T-helper 2 cell treated with Interferon-gamma antibody and Interleukin-4, amounts not matched to agents 5 μg/mL and 100 μg/mL, for 36 hours (primary cell): ENCODE measurements at places on chromosomes 7 and 10.

- no peak for DNase-seq
These were observed 75.2 kb downstream of the PARD3 start for GRCh38 chr10:34739915-34740314.

GRCh38 chr10:122515022-122515424, 45.5 kb upstream of the DMBT1 start:
- no peak for DNase-seq

GRCh38 chr10:28604567-28605536, 71.9 kb downstream of the WAC start:
- DNase-seq = no peak

DNA sequence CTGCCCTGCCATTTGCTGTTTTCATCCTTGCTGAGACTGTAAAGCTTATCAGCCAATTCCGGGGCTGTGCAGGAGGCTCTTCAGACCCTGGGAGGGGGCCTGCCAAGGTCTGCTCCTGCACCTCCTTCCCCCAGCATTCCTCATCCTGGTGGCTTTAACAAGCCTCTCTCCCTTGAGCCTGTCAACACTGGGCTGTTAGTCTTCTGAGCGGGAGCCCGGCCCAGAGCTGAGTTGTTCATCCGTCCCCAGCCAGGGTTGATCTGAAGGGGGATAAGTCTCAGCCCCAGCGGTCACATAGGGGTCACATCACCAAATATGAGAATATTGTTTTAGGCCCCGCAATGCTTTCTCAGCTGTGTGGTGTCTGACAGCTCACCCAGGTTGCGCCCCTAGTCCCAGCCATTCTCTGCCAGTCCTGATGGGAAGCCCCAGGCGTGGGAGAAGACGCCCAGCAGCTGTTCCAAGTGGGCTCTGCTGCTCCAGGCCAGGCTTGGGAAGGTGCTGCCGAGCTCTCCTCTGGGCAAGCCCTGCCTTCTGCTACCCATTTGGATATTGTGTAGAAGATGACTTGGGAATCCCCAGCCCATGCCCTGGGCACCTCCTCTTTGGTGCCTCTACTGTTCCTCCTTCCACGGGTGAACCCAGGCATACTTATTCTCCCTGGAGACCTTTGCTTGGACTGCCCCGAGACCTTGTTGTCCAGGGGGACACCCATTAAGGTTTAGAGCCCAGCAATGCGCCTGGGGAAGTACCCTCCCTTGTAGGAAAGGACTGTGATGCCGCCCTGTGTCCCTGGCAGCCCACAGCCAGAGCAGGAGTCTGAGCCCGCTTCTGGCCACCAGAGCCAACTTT, 23.5 kb upstream of the TRIM8 start:
- no peak for DNase-seq

DNA sequence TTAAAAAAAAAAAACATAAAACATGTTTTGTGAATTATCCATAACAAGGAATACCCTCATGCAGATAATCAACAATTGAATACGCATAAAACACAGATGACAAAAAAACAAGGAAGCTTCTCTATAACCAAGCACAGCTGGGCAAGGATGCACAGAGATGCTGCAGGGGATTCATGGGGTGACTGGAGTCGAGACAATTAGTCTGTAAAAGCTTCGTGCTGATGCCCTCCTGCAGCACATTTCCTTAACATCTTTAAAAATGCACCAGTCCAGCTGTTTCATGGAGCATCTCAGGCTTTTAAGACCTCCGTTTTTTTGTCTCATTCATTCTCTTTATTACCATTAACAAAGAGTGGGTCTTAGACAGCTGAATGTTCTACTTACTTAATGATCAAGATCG, 794.0 kb upstream of the C7orf33 start:
- DNase-seq = no peak

DNA sequence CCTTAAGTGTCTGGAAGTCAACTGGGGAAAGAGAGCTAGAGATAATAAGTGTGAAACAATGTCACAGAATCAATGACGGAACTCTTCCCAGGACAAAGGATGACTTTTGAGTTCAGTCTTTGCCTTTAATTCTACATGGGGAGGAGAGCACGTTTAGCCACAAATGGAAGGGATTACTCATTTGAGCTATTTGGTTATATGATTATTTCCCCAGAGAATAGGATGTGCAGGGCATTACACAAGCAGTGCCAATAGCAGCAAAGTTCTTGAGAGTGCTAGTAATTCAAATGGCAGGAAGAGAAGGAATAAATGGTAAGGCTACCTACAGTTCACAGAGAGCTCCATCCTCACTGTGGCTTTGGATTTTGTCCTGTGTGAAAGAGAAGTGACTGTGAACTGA, 6.0 kb downstream of the EGFR start:
- DNase-seq = no peak

DNA sequence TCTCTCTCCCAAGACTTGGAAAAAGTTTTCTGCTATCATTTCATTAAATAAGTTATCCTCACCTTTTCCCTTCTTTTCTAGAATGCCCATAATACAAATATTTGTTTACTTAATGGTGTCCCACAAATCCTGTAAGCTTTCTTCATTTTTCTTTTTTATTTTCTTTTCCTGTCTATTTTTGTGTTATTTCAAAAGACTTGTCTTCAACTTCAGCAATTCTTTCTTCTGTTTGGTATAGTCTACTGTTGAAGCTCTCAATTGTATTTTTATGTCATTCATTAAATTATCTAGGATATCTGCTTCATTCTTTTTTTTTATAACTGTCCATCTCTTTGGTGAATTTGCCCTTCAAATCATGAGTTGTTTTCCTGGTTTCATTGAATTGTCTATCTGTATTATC, 25.1 kb upstream of the PLA2G12B start:
- DNase-seq = no peak

DNA sequence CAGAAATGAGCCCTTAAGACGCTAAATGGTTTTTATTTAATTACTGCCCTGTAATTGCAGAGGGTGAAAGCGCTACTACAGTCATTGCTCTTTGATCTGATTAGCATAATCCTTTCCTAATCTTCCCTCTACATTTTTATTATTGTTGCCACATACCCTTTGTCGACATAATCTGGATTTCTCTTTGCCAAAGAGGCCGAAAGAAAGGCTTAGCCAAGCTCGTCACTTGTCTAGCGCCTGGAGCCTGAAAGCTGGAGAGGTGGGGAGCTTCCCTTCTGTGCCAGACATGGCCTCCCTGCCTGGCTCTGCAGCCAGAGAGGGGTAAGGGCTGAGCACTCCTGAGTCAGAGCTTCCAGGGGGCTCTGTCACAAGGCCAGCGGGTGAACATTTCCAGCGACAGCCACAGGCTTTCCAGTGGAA, 145.9 kb downstream of the PRKAG2 start:
- DNase-seq = no peak

DNA sequence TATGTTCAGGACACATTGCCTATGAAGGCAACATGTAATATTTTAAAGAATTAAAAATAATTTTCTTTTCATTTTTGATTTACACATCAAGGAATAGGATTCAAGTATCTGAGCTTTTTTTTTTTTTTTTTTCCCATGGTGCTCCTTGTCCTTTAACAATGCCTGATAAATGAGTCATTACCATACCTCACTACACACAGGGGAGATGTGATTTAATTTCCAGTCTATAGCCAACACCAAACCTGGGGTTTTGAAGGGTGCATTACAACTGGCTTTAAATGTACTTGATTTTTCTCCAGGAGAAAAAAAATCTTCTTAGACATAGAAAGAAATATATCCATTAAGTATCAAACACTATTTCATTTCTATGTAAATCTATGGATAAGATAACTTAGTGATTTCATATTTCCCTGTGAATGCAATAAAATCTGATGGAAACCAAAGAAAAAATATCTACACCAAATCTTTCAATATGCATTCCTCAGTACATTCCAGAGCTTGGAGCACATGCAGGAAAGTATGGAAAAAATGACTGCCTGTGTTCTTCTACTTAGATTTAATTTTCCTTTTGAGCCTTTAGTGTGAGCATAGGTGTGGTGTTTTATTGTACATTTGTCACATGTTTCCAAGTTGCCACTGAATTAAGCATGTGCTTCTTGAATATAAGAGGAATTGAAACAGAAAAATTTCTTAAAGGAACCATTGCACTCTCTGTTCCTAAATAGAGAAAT, 204.8 kb upstream of the MEOX2 start:
- no peak for DNase-seq

- DNase-seq = no peak
These were observed 139.3 kb upstream of the CDK13 start for GRCh38 chr7:39810710-39811109.

GRCh38 chr10:11706895-11707567, 35.2 kb upstream of the ECHDC3 start:
- no peak for DNase-seq

GRCh38 chr7:73734619-73735527, 3.7 kb downstream of the ABHD11 start:
- peak; percentile 77 for DNase-seq

DNA sequence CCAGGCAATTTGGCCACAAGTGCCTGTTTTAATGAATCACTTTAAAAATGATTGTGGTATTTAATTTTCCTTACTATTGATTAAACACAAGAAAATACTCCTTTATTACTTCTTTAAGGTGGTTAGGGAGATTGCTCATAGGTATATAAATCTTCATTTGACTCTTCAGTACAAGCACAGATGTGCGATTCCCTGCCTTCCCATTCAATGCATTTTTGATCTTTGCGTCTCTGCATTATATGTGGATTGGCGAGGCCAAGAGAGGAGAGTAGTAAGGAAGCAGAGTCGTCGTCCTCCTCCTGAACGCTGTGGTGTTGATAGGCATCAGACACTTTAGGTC, 683.7 kb downstream of the LRMDA start:
- no peak for DNase-seq

GRCh38 chr7:109844362-109844761, 1246.6 kb upstream of the LRRN3 start:
- DNase-seq = no peak

GRCh38 chr7:45159296-45159695, 1.7 kb downstream of the RAMP3 start:
- no peak for DNase-seq

- no peak for DNase-seq
These were observed 184.8 kb downstream of the SEMA3A start for GRCh38 chr7:84009782-84010181.

- no peak for DNase-seq
These were observed 32.0 kb downstream of the NRAP start for GRCh38 chr10:113631684-113632367.

DNA sequence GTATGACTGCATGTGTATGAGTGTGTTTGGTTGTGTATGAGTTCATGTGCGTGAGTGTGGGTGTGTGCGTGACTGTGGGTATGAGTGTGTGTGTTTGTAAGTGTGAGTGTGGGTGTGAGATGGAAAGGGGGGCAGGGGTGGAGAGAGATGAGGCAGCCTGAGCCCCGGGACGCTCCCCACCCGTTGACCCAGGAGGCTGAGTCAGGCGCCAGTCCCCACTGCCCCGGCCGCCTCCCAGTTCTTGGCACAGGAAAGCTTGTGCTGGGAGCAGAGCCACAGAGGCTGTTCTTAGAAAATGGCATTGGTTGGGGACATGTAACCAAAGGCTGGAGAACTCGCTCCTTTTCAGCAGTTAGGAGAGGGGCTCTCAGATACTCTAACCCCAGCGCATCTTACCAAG, 27.8 kb upstream of the NUB1 start:
- no peak for DNase-seq

- no peak for DNase-seq
These were observed 845.7 kb upstream of the POT1 start for GRCh38 chr7:125775317-125775716.

DNA sequence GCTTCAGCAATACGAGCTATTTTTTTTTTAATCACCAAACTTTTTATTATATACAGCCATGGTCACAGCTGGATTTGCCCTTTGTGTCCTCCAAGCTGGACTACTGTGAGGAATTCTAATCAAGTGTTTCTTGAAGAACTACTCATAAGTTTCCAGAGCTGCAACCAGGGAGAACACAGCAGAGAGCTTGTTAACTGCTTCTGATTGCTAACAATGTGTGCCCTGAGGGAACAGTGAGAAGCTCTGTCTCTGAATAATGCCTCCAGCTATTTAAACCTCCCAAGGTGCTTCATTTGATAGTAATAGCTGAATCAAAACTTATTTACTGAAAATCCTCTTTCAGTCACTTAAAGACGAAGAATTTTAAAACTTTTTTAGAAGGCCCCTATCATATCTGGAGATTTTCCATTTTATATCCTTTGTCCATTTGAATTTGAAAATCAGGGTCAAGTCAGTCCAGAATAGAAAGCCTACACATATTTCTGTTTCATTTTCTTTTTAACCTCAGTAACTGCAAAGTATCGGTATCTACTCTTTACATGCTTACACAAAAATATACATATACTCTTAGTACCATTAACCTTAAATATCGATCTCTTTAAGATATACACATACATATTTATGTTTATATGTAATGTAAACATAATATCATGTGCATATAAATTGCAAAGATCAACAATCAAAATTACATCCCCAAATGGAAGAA, 1024.2 kb downstream of the GRM8 start:
- no peak for DNase-seq

GRCh38 chr10:121183236-121183635, 332.1 kb downstream of the WDR11 start:
- DNase-seq = no peak

GRCh38 chr7:64606385-64606784, 43.5 kb upstream of the ZNF680 start:
- DNase-seq = no peak

GRCh38 chr10:93287775-93288174, 194.4 kb downstream of the MYOF start:
- DNase-seq = no peak

DNA sequence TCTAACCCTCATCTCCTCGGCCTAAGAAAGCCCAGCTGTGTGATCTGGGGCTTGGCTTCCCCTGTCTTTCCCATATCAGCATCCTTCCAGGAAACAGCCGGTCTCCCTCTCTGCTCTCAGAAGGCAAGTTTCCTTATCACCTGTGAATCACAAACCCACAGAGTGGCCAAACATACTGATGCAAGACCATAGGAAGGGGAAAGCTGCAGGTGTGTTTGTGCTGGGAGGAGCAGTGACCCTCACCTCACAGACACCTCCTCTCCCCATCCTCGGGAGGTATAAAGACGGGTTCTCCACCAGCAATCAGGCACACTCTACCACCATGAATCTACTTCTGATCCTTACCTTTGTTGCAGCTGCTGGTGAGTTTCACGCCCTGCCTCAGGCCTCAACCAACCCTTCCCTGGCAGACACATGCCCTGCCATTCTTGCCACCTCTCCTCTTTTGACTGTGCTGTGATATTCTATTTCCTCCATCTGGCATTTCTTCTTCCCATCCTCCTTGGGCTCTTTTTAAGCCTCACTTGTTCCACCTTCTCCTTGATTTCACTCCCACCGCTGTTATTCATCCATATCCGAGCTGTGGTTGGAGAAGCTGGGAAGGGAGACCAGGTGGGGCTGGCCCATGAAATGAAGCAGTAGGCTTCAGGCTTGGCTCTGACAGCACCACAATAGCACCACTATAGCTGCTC, at the start of gene PRSS2:
TSS of gene PRSS2 (plus strand) at position 310 of the 692 bp plus-strand sequence. CDS start at position 323, 13 bp downstream.
- DNase-seq = no peak

DNA sequence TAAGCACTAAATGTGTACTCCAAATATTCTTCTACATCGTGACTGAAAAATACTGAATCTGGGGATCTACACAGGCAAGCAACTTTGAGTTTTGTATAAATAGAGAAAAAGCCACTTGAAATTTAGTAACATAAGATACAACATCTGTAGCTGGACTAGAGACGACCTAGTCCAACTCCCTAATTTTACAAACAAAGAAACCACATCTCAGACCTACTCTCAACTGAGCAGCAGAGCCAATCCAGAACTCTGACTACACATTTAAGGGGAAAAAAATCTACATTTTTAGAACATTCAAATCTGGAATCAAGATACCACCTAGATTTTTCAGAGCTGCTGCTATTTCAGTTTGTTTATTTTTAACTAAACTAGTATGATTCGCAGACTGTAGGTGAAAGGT, 88.9 kb downstream of the CABCOCO1 start:
- no peak for DNase-seq
